ENCODE measurements at places on chromosomes 7 and 10.

DNA sequence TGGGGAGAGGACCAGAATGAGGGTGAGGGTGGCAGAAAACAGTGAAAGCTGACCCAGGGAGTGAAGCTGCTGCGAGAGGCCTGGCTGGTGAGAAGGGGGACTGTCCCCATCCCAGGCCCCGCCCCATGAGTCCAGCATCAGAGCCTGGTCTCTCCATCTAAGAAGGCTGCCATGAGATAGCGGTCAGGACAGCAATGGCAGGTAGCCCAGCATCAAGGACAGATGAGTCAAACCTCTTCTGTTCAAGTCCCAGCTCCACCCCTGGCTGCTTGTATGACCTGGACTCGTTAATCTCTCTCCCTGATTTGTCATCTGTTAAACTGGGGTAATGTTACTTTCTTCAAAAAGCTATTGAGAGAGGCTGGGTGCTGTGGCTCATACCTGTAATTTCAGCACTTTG, 22.2 kb downstream of the GPNMB start:
- DNase-seq, result no peak

DNA sequence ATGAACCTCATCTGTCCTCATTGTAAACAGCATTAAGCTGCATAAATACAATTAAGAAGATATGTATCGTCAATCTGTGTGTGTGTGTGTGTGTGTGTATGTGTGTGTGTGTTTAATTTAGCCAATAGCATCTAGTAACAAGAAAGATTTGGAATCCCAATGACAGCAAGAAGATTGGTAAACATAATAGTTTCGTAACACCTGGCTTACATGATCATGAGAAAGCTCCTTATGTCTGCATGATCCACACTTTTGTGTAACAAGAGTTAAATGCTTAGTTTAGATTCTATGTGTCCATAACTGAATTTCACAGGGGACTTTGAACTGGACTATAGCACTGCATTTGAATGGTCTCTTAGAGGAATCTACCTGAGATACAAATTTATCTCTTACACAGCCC, 191.0 kb upstream of the BET1 start:
- no peak for DNase-seq

- DNase-seq, result no peak
Observed at GRCh38 chr7:143434660-143435059, 8.6 kb upstream of the TAS2R60 start.

- DNase-seq, result no peak
Observed at GRCh38 chr10:133127291-133128125, 32.5 kb upstream of the KNDC1 start.

DNA sequence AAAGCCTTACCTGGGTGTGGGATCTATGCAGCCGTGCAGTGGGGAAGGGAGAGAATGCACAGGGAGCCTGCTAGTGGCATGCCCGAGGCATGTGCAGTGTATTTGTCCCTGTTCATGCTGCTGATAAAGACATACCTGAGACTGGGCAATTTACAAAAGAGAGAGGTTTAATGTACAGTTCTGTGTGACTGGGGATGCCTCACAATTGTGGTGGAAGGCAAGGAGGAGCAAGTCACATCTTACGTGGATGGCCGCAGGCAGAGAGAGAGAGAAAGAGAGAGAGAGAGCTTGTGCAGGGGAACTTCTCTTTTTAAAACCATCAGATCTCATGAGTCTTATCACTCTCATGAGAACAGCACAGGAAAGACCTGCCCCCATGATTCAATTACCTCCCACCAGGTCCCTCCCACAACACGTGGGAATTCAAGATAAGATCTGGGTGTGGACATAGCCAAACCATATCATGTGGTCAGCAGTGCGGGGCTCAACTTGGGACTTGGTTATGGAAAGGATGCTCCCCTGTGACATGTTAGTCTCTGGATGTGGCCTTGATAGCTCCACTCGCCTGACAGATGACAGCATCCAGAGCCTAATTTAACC, 128.9 kb downstream of the DOCK1 start:
- DNase-seq, result no peak

GRCh38 chr7:33836797-33837355, 68.5 kb upstream of the BMPER start:
- DNase-seq, result no peak

GRCh38 chr10:118027397-118027796, 19.3 kb downstream of the RAB11FIP2 start:
- no peak for DNase-seq

DNA sequence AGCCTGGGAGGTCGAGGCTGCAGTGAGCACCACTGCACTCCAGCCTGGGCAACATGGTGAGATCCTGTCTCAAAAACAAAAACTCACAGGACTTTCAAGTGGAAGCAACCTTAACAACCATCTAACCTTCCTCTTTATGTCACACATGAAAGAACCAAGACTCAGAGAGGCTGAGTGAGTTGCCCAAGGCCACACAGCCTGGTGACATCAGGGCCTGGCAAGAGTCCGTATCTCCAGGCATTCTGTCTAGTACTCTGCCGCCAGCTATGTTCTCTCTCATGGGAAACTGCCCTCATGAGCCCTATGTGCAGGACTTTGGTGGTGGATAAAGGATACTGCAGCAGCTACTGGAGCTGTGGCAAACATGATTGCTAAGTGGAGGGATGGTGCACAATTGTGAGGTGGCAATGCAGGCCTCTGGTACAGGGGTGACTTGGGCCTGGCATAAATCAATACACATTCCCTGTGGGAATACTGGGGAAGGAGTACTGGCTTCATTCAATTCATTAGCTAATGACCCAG, 10.1 kb upstream of the CHCHD3 start:
- DNase-seq, result no peak

- DNase-seq, result no peak
Observed at GRCh38 chr7:76206633-76207032, 4.9 kb downstream of the SRRM3 start.

- DNase-seq, result no peak
Observed at GRCh38 chr10:57513637-57514036, 754.1 kb downstream of the IPMK start.

DNA sequence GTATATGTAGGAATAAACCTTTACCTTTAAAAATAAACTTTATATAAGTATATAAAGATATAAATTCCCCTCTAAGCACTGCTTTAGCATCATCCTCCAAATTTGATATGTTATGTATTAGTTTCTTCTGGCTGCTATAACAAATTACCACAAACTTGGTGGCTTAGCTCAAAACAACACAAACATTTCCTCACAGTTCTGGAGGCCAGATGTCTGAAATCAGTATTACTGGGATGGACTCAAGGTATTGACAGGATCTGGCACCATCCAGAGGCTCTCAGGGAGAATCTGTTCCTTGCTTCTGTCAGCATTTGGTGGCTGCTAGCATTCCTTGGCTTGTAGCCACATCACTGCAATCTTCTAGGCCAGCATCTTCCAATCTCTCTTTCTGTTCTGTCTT, 6.7 kb upstream of the SCRN1 start:
- DNase-seq, result no peak

DNA sequence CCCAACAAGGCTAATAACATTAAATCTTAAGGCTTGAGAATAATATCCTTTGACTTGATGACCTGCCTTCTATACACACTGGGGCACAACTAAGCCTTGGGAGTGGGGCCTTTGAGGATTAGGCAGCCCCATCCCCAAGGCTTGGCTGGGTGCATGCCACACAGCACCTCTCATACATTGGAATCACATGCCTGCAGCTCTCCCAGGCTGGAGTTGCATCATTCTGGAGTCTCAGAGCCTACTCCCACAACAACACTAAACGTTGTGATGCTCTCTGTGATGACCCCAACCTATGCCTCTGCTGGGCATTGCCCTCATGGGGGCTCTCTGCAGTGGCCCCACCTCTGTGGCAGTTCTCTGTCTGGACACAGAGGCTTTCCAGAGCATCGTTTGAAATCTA, 31.9 kb upstream of the SGCE start:
- no peak for DNase-seq

DNA sequence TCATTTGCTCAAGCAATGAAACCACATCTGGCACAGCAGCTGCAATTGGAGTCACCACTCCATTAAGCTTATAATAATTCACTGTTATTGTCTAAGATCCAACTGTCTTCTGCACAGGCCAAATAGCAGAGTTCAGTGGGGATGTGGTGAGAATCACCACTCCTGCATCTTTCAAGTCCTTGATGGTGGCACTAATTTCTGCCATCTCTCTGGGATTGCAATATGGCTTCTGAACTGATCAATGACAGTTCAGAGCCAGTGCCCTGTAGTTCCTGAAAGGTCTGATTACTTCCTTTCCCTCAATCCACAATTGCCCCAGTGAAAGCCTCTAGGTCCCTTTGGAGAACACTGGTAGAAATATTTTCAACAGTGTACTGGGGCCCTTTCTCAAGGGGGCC, 6.4 kb downstream of the IGFBP1 start:
- DNase-seq, result no peak

- DNase-seq, result no peak
Observed at GRCh38 chr10:33154590-33154989, 179.9 kb downstream of the NRP1 start.

DNA sequence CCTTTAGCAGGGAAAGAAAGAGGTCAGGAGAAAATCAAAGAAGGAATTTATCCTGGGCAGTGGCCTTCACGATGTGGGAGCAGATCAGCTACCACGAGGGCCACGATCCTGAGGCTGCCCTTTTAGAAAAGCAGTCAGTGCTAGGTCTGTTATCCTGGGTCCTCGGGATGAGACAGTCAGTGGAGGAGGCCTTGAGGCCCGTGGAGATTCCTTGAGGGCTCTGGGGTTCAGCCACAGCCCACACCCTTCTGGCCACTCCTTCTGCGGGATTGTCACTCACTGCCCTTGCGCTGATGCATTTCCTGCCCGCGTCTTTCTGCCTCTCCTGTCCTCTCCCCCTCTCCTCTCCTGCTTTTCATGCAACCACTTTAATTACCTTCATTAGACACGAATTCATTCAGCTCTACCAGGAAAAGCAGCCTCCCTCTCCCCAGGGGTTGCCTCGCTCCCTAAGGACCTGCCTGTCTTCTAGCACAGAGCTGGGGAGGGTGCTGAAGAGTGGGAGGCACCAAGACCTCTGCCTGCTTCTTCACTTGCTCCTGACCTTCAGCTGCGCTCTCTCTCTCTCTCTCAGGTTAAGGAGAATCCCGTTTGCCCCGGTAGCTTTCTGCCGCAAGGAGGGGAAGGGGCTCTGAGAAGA, 42.6 kb upstream of the LRRC4 start:
- no peak for DNase-seq

- peak; percentile 23 for DNase-seq
Observed at GRCh38 chr10:79444199-79445119, 965 bp downstream of the ZCCHC24 start.

GRCh38 chr10:58714409-58714808, 201.7 kb downstream of the BICC1 start:
- DNase-seq, result no peak

DNA sequence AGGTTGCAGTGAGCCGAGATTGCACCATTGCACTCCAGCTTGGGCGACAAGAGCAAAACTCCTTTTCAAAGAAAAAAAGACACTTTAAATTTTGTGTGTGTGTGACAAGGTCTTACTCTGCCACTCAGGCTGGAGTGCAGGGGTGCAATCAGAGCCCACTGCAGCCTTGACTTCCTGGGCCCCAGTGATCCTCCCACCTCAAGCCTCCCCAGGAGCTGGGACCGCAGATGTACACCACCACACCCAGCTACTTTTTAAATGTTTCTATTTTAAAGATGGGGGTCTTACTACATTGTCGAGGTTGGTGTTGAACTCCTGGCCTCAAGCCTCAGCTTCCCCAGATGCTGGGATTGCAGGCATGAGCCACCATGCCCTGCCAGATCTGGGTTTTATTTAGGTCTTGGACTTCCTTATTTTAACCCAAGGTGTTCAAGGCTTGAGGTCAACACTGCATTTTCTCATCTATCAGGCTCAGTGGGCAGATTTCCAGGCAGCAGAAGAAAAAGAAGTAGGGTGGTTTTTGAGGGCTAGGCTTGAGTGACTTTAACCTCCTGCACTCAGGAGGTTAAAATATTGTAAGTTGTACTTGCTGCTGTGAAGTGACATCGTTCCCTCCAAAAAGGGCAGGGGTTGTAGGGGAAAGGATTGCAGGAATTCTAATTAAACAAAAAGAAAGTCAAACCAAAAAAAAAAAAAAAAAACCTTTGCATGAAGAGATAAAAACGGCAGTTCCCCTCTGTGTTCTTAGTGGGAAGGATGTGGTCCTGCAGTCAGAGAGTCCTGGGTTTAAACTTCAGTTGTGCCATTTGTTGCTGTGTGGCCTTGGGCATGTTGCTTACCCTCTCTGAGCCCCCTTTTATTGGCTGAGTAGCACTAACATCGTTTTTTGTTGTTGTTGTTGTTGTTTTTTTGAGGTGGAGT, 71.5 kb downstream of the CARD11 start:
- no peak for DNase-seq

- DNase-seq, result no peak
Observed at GRCh38 chr7:70733090-70733489, 398.9 kb upstream of the GALNT17 start.

GRCh38 chr10:70564113-70564725, 38.3 kb downstream of the PRF1 start:
- DNase-seq, result no peak

DNA sequence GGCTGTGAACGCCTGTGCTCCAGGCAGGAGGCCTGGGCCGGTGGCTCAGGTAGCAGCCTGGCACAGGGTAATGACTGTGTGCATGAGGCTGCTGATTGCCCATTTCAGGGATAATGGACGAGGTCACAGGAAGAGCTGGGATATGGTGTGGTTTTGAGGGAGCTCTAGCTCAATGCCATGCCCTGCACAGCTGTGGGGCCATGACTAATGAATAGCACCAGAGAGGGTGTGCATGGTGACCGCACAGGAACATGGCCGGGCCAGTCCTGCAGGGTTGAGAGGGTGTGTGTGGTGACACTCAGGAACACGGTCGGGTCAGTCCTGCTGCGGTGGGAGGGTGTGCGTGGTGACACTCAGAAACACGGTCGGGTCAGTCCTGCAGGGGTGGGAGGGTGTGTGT, 21.8 kb downstream of the NKX6-2 start:
- no peak for DNase-seq

GRCh38 chr7:67758551-67758950, 761.9 kb downstream of the TYW1 start:
- no peak for DNase-seq

DNA sequence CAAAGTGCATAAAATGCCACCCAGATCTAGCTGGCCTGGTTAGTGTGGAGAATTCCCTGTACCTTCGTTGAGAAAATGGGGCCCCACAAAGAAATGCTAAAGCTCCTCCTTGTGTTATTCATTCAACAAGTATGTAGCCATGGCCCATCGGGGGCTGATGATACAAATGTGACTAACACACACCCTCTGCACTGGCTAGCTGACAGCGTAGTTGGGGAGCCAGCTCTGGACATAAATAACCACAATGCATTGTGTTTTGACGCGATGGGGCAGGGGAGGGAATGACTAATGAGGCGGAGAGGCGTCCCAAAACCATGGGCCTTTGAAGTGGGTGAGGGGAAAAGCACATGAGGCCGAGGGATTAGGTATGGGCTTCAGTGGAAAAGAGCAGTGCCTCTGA, 28.2 kb upstream of the ASL start:
- no peak for DNase-seq

GRCh38 chr10:42937649-42938180, 139.2 kb upstream of the RET start:
- DNase-seq, result no peak
